ENCODE measurements at places on chromosomes 1 and 21.
A peak's percentile ranks its signal among the peaks of the same experiment; 100 is the strongest.

GRCh38 chr21:45847870-45848269, 133.7 kb upstream of the COL6A1 start:
- no peak for DNase-seq

- no peak for DNase-seq
Observed at GRCh38 chr1:208228026-208228425, 16.2 kb downstream of the PLXNA2 start.

DNA sequence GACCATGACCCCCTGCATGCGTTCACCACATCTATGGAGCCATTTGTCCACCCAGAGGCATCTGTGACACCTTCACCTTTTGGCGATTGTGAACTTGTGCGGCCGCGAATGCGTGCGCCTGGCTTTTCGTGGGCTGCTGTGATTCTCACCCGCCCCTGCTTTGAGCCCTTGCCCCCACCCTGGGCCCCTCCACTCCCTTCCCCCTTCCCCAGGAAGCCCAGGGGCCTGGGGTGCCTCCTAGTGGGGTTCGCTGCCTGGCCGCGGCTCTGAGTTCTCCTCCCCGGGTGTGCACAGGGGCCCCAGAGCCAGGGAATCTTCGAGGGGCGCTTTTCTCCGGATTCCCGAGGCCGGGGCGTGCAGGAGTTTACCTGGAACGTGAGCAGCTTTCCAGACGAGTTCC, 97.9 kb upstream of the ACTRT2 start:
- no peak for DNase-seq

DNA sequence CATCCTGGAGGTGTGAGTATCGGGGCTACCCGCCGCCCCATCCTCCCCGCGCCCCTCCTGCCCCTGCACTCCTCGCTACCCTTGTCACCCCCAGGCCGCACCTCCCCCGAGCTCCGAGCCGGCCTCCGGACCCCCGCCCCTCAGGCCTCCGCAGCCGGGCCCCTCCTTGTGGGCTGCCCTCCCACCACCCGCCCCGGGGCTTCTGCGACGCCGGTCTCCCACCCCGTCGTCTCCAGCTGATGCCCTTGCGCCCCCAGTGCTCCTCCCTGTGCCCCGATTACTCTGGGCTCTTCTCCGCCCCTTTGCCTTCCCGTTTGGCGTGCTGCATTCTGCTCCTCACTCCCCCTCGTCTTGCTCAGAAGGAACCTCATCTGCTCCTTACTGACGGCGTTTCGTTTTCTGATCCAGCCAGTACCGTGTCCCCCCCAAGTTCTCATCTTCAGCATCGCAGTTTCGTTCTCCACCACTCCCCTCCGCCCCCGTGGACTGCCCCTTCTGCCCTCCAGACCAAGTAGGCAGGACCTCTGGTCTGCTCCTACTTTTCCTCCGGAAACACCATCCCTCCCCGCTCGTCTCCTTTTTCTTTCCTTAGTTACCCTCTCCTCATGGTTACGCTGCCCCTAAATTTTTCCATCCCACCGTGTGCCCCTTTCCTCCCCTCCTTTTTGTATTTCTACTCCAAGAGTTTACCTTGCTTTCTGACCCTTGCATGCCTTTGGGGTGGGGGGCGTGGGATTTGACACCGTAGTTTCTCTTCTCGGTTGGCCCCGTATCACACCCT, 841 bp downstream of the SNX27 start:
- no peak for DNase-seq

GRCh38 chr1:196105901-196106300, 502.3 kb downstream of the KCNT2 start:
- no peak for DNase-seq

GRCh38 chr1:54094001-54094729, 40.8 kb downstream of the TCEANC2 start:
- no peak for DNase-seq

- no peak for DNase-seq
Observed at GRCh38 chr1:244414543-244414942, 37.2 kb downstream of the ADSS2 start.

DNA sequence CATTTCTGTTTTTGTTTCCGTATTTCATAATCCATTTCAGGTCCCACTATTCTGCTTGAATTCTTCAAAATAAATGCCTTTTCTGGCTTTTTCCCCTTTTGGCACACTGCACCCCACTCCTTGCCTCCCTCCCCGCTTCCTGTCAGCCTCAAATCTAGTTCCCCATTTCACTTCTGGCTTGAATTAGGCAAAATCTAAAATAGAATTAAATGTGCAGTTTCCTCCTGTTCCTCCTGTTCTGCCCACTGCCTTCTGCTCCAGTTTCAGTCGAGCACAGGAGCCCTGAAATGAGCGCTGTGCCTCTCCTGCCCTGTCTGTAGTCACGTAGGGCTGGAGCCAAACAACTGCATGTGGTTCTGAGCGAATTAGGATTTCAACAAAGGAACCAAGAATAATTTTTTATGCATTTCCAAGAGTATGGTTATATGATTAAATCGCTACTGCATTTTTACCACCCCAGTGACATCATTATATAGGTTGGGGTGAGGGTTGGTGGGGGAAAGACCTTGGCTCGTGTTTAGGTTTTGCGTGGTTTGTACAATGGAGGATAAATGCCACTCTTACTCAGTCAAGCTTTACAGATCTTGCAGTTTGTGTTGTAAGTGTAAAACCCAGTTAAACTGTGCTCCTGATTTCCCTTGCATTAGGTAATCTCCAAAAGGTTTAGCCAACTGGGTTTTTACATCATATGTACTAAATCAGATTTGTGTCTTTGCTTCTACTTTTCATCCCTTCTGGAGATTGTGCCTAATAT, 114.9 kb downstream of the VPS13D start:
- no peak for DNase-seq

- DNase-seq = no peak
Observed at GRCh38 chr1:109719337-109719837, 7.3 kb downstream of the GSTM5 start.

GRCh38 chr1:234645964-234646363, 36.0 kb upstream of the IRF2BP2 start:
- no peak for DNase-seq

DNA sequence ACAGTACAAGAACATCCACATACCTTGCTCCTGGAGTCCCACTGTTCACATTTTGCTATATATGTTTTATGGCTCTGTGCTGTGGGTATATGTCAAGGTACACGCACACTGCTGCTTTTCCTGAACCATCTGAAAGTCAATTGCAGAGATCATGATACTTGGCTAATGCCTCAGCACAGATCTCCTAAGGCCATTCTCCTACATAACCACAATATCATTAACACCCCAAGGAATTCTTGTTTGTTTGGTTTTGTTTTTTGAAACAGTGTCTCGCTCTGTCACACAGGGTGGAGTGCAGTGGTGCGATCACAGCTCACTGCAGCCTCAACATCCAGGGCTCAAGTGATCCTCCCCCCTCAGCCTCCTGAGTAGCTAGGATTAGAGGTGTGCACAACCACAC, 16.0 kb downstream of the CTNNBIP1 start:
- no peak for DNase-seq

GRCh38 chr1:32606565-32607371, 43.6 kb downstream of the ZBTB8OS start:
- no peak for DNase-seq

DNA sequence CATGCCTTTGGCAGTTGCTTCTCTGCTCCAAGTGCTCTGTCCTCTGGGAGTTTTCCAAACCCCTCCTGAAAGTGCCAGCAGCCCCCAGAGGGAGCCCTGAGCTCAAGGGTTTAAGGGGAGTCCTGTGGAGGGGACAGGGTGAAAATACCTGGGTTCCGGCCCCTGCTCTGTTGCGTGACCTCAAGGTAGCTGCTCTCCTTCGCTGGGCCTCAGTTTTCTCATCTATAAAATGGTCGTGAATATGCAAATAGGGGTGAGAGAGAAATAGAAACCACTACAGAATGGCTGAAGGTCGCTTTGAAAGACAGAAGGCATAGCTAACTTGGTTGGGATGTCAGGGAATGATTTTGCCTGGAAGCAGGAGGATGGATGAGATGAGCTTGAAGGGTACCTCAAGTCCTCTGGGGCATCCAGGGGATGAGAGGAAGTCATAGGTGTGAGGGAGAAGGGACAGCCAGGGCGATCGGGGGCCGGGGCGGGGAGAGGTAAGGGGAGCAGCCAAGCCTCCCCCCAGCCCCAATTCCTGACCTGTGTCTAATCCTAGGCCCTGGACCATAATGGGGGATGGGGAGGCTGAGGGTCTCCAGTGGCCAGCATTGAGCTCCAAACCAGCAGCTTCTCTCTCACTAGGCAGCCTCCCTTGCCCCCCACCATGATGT, 12.4 kb downstream of the IFFO2 start:
- no peak for DNase-seq

- no peak for DNase-seq
Observed at GRCh38 chr1:12552111-12552888, 65.7 kb downstream of the DHRS3 start.

- DNase-seq = no peak
Observed at GRCh38 chr1:206451134-206451686, 19.1 kb upstream of the IKBKE start.

DNA sequence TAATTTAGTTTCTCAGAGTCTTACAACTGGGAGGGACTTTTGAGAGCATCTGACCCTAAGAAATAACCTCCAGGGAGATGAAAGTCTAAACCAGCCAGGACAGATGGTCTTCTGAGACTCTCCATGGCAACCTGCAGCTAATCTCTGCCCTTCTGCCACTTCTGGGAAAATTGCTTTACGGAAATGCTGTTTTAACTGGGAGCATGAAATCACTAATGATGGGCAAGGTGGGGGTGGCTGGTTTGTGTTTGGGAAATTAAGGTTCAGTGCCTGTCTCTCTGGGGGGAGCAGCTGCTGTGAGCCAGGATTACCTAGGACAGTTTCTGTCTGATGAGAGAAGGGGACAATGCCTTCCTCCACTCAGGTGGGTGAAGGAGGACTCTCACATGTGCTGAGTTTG, 33.2 kb downstream of the ROR1 start:
- DNase-seq = peak; percentile 97

- DNase-seq = no peak
Observed at GRCh38 chr1:110144366-110144765, 5.9 kb upstream of the SLC6A17 start.

DNA sequence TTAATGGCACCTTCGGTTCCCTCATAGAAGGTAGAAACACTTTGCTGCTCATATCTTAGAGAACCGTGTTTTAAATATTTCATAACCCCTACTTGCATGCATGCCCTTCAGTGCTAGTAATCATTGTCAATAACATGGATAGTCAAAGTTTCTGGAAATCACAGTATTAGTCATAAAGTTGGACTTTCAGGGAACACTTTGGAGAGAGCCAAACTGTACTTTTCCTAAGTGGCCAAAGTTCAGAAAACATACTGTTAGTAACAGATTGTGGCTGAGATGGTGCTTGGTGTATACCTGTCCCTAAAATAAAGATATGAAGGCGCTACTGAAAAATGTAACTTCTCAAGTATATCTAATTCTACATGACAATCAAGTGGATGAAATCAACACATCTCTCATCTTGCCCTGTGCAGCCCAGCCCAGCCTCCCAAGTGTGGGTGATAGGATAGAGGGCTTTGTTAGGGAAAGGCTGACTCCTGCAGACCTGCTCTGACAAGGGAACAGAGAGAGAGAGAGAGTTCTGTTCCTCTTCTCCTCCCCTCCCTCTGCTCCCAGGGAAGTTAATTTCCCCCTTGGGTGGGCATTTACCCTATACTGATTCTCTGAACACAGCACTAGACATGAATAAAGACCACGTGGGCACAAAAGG, 14.4 kb downstream of the MYOC start:
- DNase-seq = no peak

- no peak for DNase-seq
Observed at GRCh38 chr1:210457568-210457967, 128.9 kb downstream of the HHAT start.

DNA sequence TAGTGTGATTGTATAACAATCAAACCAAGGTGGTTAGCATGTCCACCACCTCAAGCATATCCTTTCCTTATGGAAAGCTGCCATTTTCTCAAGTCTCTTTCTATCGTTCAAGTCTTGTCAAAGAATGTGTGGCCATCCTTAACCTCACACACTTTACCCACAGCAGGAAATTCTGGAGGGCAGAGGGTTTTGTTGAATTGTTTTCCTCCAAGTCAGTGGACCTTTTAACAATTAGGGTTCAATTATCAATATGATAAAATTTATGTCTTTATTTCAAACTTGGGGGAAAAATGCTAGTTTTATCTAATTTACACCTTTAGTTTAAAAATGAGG, 14.2 kb upstream of the PTPRC start:
- no peak for DNase-seq

- DNase-seq = no peak
Observed at GRCh38 chr1:99867682-99868081, 17.5 kb downstream of the AGL start.

GRCh38 chr1:84083307-84083706, 60.8 kb upstream of the PRKACB start:
- peak; percentile 52 for DNase-seq

DNA sequence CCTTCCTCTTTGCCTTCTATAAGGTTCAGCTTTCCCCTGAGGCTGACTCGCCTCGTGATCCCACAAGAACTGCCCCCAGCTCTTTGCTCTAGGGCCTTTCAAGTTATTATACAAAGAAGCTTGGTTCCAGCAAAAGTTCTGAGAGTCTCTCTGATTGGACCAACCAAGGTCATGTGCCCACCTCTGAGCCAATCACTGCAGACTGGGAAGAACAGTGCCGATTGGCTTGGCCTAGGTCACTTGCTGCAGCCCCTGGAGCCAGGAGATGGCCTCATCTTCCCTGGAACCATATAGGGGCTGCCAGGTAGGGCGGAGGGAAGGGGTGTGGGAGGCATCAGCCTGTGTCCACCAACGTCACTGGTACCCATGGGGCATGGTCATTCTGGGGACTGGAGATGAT, 22.8 kb downstream of the TAS1R2 start:
- no peak for DNase-seq

DNA sequence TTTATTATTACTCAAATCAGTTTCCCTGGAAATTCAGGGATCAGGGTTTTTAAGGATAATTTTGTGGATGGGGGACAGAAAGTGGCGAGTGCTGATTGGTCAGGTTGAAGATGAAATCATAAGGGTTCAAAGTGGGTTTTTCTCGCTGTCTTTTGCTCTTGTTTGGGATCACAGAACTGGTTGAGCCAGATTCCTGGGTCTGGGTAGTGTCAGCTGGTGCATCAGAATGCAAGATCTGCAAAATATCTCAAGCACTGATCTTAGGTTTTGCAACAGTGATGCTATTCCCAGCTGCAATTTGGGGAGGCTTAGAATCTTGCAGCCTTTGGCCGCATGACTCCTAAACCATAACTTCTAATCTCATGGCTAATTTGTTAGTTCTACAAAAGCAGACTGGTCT, 9.3 kb downstream of the CHI3L2 start:
- no peak for DNase-seq

DNA sequence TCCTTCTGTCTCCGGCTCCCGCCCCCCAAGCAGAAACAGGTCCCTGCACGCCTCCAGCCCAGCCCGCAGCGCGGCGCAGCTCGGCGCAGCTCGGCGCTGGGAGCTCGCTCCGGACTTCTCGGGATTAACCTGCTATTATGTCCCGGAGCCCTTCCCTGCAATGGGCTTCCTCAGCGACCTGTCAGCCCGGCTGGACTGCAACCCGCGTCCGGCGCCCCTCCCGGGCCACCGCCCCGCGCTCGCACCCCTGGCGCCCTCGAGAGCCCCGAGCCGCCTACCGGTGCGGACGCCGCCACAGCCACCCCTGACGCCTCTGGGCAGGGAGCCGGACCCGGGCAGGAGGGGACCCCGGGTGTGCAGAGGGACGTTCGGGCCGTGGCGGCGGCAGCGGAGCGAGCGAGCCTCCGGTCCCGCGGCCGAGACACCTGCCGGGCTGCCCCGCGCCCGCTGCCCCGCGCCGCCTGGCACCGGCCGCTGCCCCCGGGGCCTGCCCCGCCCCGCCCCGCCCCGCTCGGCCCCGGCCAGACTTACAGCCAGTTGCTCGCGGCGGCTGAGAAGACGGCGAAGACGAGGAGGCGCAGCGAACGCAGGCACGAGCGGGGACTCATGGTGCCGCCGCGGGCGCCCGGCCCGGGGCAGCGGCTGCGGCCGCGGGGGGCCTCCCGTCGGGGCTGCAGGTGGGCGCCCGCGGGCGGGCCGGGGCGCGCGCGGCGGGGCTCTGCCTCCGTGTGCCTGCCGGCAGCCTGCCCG, 407 bp downstream of the WNT4 start:
- DNase-seq = no peak

All from DMS 273 treated with DMSO at 0.1 percent for 48 hours (cell line).